ENCODE measurements at places on chromosomes 16 and 17. TPM values are rescaled to one million over a fixed set of nuclear protein-coding genes. Genes with fewer than 3 reads are reported as not detected.
A peak's percentile ranks its signal among the peaks of the same experiment; 100 is the strongest.

The DOC2B gene
- 0.93 TPM for total RNA-seq

The KRT32 gene
- total RNA-seq = not detected

The TBC1D26 gene
- total RNA-seq = 5.3 TPM

GRCh38 chr16:8867216-8867931 is 1.4 kb downstream of the CARHSP1 start:
- peak overlapping the region; percentile 89 for H3K4me3 ChIP-seq
- peaks cover 30% of the 10 kb centered on the region for H3K36me3 ChIP-seq
- H3K4me1 ChIP-seq = peaks cover 26% of the 10 kb centered on the region
- H3K27ac ChIP-seq = peak overlapping the region; percentile 95
- no peaks in the 10 kb centered on the region for H3K27me3 ChIP-seq

DNA sequence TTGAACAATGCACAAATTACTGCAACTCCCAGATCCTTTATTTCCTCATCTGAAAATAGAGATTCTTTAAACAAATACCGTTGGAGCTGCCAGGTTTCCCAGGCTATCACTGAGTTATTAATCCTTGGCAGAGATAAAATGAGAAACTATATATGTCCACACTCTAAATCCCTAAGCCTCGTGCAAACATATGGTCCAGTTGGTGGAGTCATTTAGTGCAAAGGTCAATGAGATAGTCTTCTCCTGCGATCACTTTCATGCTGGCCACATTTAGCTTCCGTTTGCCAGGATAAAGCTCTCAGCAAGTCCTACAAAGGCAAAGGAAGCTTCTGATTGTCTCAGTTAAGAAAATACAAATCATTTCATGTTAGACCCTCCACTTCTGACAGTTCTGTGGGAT is 11.0 kb downstream of the GRIN2A start:
- H3K4me3 ChIP-seq = no peak overlapping the region
- H3K27me3 ChIP-seq = peaks cover under 1% of the 10 kb centered on the region
- no peaks in the 10 kb centered on the region for H3K4me1 ChIP-seq
- peak; percentile 8 for DNase-seq
- H3K27ac ChIP-seq = no peak overlapping the region
